PC-9 (cell line): ENCODE measurements at places on chromosomes 3 and 15. TPM values are rescaled to one million over a fixed set of nuclear protein-coding genes. Genes with fewer than 3 reads are reported as not detected.

UPK1B gene
- not detected in 2 replicates for total RNA-seq

SLC24A5 gene
- total RNA-seq, result not detected in 2 replicates

CYP1A2 gene
- not detected in 2 replicates for total RNA-seq

GRCh38 chr3:105907777-105908176, 39.0 kb upstream of the CBLB start:
- no peak for DNase-seq

- no peak for DNase-seq
Measured at GRCh38 chr15:89777782-89778380, 1.7 kb downstream of the MESP2 start.

GRCh38 chr15:79168922-79169456, 78.4 kb upstream of the RASGRF1 start:
- DNase-seq, result peak; percentile 56

DNA sequence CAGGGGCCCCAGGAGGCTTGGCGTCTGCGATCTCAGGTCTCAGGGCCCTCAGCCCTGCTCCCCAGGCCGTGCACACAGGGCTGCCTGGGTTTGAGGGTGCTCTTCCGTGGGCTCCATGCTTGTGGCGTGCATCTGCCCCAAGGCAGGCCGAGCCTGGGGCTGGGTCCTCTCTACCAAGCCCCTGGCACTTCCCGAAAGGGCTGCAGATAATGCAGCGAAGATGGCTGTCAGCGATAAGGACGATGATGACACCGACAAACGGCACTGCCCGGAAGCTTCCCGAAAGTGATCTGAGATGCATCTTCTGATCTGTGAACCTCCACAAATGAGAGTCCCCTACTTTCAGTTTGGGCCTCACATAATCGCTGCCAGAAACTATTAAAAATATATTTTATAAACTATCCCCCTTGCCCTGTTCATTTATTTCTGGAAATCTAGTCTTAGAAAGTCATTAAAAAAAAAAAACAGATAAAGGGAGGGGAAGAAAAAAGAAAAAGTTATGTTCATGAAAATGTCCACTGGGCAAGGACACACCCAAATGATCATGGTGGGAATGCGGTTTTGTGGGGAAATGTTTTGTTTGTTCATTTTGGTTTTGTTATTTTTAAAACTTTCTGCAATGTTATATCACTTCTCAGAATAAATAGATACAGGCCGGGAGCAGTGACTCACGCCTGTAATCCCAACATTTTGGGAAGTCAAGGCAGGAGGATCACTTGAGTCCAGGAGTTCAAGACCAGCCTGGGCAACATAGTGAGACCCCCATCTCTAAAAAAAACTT, 51.5 kb downstream of the RPN1 start:
- no peak for DNase-seq

GRCh38 chr15:69359722-69360121, 54.4 kb upstream of the KIF23 start:
- DNase-seq, result no peak

- no peak for DNase-seq
Measured at GRCh38 chr15:81191701-81192100, 5.0 kb upstream of the IL16 start.

GRCh38 chr3:50395070-50395860, 35.9 kb upstream of the TMEM115 start:
- no peak for DNase-seq

- no peak for DNase-seq
Measured at GRCh38 chr3:61532739-61533500, 28.5 kb upstream of the PTPRG start.

- DNase-seq, result no peak
Measured at GRCh38 chr15:100082761-100083402, 258.9 kb downstream of the ADAMTS17 start.

- DNase-seq, result no peak
Measured at GRCh38 chr15:89139613-89140499, 51.6 kb downstream of the ABHD2 start.

DNA sequence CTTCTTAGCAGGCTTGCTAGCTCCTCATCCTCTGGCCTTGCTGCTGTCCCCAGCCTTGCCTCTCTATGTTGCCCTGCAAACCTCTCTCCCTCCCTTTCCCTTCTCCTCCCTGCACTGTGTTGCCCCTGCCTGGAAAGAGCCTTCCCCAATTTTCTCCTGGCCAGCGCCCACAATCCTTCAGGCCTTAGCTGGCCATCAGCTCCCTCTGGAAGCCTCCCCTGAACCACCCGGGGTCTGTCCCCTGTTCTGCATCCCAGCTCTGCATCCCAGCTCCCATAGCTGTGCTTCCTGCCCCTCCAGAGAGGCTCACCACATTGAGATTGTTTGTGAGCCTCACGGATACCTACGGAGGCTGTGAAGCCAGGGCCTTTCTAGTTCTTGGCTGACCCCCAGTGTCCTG, 23.7 kb downstream of the FAM3D start:
- no peak for DNase-seq

DNA sequence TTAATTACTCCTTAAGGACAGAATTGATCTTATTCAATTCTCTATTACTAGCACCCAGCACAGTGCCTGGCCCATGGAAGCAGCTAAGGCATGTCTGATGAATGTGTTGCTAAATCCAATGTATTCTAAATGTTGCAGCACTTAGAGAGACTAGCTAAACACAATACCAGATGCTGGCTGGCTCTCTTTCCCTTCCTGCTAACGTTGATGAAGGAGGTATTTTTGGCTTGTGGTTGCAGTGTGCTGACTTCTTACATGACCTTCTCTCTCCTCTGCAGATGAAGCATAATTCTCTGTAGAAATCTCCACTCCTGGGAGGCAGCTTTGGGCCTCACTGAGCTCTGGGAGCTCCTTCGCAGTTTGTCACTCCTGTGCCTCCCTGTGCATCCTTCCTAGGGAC, 183.6 kb downstream of the PEX5L start:
- no peak for DNase-seq

- DNase-seq, result no peak
Measured at GRCh38 chr3:60309539-60310268, 941.5 kb downstream of the FHIT start.
